HT-29 (cell line): ENCODE measurements at places on chromosomes 16 and 17. TPM values are rescaled to one million over a fixed set of nuclear protein-coding genes. Genes with fewer than 3 reads are reported as not detected.

GLTPD2 gene
- not detected in 2 replicates for total RNA-seq

SSTR5 gene
- 1.6 and 5.1 TPM in 2 replicates for total RNA-seq

SLC5A10 gene
- total RNA-seq, result not detected in 2 replicates

GRCh38 chr17:30405161-30405560 is 26.4 kb downstream of the CPD start:
- DNase-seq, result no peak

GRCh38 chr17:69457603-69458002 is 43.1 kb downstream of the MAP2K6 start:
- no peak for DNase-seq

GRCh38 chr16:76199681-76200220 is 77.5 kb upstream of the CNTNAP4 start:
- no peak for DNase-seq

DNA sequence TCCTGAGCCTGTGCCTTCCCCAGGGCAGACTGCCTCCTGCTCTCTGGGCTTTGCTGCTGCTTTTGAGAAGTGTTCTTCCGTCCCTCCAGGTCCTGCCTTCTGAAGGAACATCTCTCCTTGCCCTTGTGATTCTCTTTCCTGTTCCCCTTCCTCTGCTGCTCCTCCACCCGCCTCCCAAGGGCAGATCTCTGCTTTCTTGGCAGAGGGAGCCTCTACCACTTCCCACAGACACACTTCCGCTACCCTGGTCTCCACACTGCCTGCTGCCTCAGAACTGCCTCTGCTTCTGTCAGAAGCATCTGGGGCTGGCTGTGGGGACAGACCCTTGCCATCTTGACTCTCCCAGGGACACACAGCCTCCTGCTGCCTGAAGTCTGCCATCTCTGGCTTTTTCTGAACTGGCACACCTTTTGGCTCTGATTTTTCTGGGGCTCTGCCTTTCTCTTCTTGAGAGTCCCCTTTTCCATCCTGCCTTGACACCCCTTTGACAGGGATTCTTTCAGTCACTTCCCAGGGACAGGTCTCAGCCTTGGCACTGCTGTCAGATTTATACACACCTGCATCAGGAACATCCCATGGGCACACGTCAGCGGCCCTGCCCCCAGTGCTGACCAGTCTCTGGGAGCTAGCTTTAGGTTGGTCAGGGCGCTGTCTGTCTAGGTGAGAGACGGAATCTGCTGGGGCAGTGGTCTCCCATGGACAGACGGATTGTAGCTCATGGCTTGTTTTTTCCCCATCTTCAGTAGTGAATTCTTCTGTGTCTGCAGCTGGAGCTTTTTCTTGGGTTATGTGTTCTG is 16.6 kb downstream of the GPR179 start:
- no peak for DNase-seq

DNA sequence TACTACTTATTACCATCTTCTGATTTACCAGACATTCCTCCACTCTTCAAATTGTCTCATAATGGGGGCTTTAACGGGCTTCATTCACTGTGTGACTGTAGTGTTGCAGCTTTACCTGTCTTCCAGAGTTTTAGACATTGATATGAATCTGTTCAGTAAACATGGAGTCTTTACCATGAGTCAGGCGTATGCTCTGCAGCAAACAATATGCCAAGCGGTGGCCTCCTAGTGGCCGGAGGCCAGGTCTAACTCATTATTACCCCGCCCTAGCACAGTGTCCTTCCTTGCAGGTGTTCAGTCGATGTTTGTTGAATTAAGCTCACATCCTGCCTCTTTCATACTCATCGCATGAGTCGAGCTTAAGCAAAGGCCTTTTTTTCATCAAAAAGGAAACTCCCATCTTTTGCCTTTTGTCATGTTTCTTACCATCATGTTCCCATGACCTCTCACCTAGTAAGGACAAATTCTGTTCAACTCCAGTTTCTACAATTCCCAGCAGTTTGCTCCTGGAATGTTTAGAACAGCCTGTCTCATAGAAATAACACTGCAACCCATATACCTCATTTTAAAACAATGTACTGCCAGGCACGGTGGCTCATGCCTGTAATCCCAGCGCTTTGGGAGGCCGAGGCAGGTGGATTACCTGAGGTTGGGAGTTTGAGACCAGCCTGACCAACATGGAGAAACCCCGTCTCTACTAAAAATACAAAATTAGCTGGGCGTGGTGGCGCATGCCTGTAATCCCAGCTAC is 39.4 kb downstream of the TUBD1 start:
- DNase-seq, result peak; percentile 97

- DNase-seq, result no peak
Observed at GRCh38 chr16:81647527-81647926, 131.6 kb upstream of the PLCG2 start.

DNA sequence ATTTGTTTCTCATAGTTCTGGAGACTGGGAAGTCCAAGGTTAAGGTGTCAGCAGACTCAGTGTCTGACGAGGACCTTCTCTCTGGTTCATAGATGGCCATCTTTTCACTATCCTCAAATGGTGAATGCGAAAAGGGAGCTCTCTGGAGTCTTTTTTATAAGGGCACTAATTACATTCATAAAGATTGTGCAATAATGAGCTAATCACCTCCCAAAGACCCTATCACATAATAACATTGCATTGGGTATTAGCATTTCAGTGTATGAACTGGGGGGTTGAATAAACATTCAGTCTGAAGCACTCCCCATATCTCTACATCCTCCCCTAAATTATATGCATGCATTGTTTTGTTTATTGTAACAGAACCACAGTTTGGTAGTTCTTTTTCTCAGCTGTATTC is 1086.5 kb downstream of the CDH11 start:
- no peak for DNase-seq

CES4A gene
- 3.0 and 5.5 TPM in 2 replicates for total RNA-seq

DNA sequence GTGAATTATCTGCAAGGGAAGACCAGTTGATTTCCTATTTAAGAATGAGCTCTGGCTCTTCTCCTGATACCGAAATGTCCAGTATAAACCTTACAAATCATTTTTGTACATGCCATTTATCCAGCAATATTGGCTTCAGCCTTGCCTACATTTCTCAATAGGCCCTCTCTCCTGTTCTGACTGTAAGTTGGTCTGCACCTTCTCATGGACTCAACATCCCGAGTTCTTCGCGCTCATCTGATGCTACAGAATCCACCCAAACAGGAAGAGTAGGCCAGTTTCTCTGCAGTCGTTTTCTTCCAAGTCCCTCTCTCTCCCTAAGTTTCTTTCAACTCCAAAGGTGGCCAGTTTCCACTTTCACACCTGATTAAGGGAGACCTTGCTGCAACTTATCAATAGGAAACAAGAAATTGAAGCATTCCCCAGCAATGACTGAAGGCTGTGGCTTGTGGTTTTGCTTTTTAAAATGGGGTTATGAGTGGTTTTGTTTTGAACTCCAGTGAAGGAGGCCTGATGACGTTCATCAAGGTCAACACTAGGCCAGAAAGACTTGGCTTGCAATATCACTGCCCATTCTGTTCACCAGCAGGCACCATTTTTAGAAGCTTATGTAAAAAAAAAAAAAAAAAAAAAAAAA is 383.0 kb downstream of the MAF start:
- DNase-seq, result no peak

GRCh38 chr16:60123392-60124023 is 1389.4 kb upstream of the GOT2 start:
- DNase-seq, result no peak

DNA sequence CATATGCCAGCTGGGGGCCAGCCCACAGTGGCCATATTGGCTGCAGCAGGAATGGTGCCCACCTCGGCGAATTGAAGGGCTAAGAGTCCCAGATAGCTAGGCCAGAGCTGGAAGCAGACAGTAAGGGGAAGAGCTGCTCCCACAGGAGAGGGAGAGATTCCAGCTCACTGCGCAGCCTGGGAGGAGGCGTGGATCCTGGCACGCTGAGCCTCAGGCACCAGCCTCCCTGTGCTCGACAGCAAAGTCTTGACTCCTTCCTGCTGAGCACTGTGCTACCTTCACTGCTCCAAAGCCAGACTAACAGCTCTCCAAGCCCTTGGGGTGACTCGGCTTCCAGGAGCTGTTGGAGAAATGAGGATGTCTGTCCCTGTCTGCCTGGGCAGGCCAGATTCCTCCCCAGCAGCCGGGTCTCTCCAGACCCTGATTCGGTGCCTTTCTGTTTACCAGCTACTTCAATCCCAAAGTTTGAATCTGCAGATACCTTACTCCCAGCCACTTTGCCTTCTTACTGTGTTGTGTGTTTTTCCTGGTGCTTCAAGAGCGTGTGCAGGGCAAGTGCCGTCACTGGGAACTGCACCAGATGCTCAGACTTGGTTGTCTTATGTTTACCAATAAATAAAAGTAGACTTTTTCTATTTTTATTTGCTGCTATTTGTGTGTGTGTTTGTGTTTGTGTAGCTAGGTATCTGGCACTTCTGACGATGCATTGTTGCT is 9.1 kb downstream of the CBX2 start:
- DNase-seq, result no peak

DNA sequence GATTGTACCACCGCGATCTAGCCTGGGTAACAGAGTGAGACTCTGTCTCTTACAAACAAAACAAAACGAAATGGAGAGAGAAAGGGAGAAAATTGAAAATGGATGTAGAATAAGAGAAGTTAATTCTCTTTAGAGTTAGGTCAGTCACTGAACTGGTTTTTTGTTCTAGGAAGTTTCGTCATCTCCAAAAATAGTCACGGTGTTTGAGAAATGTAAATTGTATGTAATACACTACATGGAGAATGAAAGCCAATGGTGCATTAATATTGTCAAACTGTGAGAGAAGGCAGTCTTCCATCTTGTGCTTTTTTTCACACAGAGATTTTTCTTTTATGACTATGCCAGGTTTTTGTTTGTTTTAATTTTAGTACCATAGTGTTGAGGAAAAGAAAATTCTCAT is 145.9 kb downstream of the BCAS3 start:
- no peak for DNase-seq

GJD3 gene
- total RNA-seq, result not detected in 2 replicates

SOST gene
- total RNA-seq, result not detected in 2 replicates

GRCh38 chr16:22364241-22364640 is 10.2 kb downstream of the CDR2 start:
- no peak for DNase-seq
